ENCODE measurements at places on chromosomes 11 and 22.

DNA sequence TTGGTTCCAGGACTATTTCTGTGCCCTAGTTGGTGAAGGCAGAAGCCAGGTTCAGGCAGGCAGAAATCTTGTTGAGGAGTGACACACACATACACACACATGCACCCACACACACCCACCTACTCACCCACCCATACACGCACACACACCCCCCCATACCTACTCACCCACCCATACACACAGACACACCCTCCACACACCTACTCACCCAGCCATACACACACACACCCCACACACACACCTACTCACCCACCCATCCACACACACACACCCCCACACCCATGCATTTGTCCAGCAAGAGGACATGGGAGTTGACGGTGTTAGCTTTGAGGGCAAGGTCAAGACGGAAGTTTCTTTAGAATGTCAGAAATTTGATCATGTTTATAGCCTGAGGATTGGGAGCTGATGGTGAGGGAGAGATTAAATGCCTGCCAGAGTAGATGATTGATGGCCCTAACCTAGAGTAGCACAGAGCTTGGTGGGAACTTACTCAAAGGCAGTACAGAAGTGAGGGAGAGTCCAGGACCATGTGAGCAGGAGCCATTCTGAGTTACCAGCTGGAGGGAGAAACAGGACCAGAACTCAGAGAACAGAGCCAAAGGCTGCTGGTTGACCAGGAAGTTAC, 68.9 kb downstream of the CYB5R2 start:
- no peak for DNase-seq

- no peak for DNase-seq
Observed at GRCh38 chr11:83072350-83073242, 899 bp upstream of the RAB30 start.

DNA sequence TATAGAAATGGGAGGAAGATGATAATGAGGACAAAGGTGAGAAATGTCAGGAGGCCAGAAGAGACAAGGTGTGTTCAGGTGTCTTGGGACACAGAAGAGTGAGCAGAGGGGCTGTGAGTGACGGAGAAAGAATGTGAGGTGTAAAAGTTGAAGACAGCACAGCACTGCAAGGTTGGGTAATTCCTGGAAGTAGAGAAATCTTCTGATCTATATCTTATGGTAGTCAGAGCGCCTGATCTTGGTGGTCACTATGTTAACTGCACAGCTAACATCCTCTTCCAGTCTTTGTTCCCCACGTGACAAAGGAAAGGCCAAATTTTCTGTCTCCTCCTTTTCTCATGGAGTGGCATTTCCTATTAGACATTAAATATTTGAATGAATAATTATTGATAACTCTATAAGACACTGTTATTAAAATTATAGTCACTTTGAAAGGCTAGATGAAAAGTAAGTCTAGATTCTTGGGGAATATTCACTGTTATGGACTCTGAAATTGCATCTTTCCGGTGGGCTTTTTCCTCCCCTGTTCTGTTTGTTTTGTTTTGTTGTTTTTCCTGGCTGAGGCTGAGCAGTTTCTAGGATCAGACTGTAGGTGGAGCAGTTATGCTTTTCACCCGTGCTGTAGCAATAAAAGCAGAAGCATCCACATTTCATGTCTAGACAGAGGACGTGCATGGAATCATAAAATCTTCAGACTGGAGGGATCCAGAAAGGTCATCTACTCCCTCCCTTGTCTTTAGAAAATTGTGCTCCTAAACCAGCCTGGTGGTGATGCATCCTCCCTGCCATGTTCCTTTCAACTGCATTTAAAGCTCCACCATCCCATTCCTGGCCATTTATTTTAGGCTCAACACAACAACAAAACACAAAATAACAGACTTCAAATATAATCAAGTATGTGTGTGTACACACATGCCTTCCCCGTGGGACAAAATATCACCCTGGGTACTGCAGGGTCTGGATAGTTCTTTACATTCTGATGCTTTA, 26.6 kb downstream of the SC5D start:
- DNase-seq, result peak; percentile 68

DNA sequence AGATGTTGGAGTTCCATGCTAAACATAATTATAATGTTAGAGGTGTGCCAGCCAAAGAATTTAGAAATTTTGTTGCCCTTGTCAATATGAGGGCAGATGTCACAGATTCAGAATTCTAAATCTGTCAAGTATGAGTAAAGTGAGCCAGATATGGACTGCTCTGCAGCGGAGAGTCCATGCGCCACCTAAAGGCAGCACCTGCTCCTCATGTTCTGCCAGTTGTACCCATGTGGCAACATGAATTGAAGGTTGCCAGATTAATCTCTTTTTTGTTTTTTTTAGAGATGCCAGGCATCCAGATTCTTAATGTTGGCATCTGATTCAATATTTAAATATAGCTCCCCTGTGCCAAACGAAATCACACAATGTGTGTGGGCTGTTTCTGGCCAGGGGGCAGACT, 678.6 kb upstream of the ANO5 start:
- DNase-seq, result no peak

DNA sequence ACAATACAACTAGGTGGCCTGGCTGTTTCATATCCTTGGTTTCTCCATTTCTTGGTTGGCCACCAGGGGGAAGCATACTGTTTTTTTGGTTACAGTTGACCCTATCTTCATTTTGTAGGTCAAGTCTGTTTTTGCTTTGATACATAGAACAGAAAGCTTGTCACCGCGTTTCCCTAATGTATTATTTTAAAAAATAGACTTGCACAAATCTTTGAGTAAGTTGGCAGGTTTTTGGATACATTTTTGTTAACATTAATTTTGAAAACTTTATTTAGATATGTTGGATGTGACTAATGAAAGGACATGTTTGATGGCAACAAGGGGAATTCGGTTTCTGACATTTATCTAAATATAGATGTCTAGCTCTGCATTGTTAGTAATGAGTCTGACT, 3.0 kb downstream of the NCR3LG1 start:
- peak; percentile 49 for DNase-seq
